Fibroblast of skin of right quadriceps (primary cell): ENCODE measurements at places on chromosomes 16 and 17.

DNA sequence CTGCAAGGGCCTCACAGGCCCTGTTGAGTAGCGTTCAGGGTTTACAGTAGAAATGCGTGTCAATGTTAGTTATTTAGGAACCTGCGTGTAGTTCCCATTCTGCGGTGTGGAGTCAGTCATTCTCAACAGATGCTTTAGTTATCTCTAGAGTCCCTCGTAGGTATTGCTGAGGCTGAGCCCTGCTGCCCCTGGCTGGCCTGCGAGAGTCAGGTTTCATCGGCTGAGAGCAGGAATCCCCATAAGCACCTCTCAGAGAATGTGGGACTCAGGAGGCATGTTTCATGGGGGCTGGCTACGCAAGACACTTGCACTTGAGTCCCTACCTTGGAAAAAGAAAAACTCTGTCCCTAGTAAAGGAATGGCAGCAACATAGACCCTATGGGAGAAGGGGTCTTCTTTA, 347.5 kb upstream of the ASIC2 start:
- no peak for DNase-seq

DNA sequence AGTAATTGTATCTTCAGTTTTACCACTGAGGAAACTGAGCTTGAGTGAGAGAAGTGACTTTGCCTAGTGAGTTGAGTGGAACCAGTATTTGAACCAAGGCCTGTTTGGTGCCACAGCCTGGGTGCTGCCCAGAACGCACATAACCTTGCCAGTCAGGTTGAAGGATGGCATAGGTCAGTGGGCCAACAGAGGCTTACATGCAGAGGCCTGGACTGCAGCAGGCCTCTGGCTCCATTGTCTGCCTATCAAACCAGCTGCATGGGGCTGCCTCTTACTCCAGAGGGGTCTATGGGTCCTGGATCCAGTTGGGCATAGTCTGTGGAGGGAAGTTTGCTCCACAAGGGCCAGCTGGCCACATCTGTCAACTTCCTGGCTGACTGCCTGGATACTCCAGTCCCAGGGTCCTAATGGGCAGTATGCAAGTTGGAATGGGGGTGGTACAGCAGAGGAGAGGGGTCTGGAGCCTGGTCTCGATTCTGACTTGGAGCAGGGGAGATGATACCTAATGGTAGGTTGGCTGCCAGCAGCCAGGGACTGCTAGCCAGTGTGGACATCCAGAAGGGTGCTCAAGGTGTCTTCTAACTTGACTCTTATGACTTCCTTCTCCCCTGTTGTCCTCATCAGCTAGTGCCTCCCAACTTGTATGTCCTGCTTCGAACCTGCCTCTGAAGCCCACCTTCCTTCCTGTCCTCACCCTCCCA, 11.1 kb upstream of the RNF112 start:
- no peak for DNase-seq

- no peak for DNase-seq
Observed at GRCh38 chr16:10922328-10923145, 19.7 kb downstream of the DEXI start.

- no peak for DNase-seq
Observed at GRCh38 chr16:19997264-19997663, 76.4 kb downstream of the GPR139 start.

DNA sequence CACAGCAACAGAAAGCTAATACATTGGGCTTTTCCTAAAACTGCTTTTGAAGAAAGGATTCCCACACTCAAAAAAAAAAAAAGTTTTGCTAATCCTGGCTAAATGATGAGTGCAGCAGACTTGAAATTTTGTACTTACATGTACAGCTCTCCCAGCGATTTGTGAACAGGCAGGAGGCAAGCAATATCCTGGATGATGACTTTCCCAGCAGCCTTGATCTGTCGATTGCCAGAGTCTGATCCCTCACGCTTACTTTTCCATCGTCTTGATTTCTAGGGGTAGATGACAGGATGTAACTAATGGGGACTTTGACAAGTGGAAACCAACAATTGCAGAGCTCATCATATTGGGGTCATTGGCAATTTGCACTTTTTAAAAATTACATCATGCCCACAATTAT, 91.4 kb downstream of the WDR59 start:
- DNase-seq, result no peak

- DNase-seq, result no peak
Observed at GRCh38 chr16:89179656-89180315, 8.2 kb downstream of the CDH15 start.

- no peak for DNase-seq
Observed at GRCh38 chr16:75310541-75310940, 59.1 kb upstream of the BCAR1 start.

DNA sequence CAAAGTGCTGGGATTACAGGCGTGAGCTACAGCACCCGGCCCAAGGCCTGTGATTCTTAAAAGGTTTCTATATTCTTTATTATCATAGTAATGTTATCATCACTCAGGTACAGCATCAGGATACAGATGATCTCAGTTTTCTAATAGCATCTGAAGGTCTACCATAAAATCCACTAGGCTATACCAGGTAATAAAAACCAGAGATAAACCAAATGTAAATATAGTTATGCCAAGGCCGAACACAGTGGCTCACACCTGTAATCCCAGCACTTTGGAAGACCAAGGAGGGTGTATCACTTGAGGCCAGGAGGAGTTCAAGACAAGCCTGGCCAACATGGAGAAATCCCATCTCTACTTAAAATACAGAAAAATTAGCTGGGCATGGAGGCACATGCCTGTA, 53.8 kb downstream of the SYNRG start:
- no peak for DNase-seq

DNA sequence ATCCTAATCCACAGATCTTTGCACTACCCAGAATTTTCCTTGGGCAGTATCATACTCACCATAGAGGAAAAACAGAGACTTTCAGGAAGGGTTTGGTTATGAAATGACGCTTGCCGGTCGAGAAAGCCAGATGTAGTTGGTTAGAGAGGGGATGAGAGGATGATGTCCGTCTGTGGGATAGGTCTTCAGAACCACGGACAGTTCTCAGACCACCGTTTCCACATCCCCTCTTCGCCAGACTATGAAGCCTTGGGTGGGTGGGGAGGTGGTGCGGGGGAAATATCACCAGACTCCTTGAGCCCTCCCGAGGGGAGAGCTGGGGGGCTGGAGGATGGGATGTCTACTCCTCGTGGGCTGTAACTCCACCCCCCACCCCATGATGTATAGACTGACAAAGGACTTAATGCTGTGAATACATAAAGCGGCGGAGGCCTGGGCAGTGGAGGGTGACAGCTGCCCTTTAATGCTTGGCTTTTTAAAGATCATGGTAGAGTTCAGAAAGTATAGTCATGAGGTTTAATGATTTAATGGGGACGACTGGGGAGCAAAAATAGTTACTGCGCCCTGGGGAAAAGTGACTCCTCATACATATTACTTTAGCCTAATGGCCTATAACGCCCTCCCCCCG, 96.6 kb downstream of the MRM1 start:
- DNase-seq, result peak; percentile 21

DNA sequence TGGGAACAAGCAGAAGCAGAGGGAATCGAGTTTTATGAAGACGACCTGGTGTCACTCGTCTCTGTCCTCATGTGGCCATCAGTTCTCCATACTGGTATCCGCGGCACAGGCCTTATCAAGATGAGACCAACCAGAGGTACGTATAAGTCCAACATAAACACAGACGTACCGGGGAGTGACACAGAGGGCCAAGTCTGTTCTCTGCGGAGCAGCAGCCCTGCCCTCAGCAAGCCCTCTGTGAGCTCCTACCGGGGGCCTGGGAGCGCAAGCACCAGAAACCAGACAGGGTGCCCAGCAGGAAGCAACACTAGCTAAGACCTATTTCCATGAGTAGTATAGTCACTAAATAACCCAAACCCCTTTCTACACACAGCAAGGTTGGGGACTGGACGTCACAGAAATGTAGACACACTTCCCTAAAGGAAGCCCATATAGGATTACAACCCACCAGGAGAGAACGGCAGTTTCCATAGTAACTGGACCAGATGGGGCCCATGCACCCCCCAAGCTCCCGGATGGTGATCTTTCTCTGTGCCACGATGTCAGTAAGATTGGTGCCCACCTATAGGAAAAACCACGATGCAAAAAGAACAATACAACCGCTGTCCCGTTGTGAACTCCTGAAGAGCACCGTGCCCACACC, 911 bp downstream of the ARL16 start:
- peak; percentile 20 for DNase-seq

DNA sequence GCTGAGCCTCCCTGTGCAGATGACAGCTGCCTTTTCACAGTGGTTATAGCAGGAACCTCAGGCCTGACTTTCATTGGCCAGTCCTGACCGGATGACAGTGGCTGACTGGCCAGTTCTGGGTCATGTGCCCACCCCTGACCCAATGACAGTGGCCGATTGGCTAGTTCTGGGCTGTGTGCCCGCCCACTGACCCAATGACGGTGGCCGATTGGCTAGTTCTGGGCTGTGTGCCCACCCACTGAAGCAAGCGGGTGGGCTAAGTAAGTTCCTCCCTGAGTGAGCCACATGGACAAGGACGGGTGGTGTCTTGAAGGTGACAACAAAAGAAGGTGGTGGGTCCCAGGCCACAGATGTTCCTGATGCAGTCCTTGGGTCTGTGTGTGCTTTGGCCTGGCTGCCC, 9.5 kb downstream of the DEF8 start:
- DNase-seq, result peak; percentile 32

- DNase-seq, result no peak
Observed at GRCh38 chr17:81160747-81161453, 4.4 kb upstream of the PVALEF start.

GRCh38 chr16:85981826-85982562, 83.0 kb downstream of the IRF8 start:
- DNase-seq, result no peak
